ENCODE measurements at places on chromosomes 2 and 18. TPM values are rescaled to one million over a fixed set of nuclear protein-coding genes. Genes with fewer than 3 reads are reported as not detected.

- no peaks in the 10 kb centered on the region for H3K36me3 ChIP-seq
- no peaks in the 10 kb centered on the region for H3K27me3 ChIP-seq
- H3K4me3 ChIP-seq = no peak overlapping the region
- no peaks in the 10 kb centered on the region for H3K4me1 ChIP-seq
These were observed 10.7 kb upstream of the GYPC start for GRCh38 chr2:126645211-126645618.

GRCh38 chr2:100235098-100235497, 87.2 kb downstream of the LONRF2 start:
- no peak for DNase-seq
- no peak overlapping the region for H3K27ac ChIP-seq
- H3K36me3 ChIP-seq = no peaks in the 10 kb centered on the region
- no peaks in the 10 kb centered on the region for H3K27me3 ChIP-seq
- no peaks in the 10 kb centered on the region for H3K4me1 ChIP-seq

The THAP4 gene
- 43.9 TPM for total RNA-seq

GRCh38 chr2:9210030-9210429, 3.4 kb downstream of the ASAP2 start:
- no peak for DNase-seq
- no peak overlapping the region for H3K27ac ChIP-seq
- H3K4me3 ChIP-seq = no peak overlapping the region
- H3K36me3 ChIP-seq = no peaks in the 10 kb centered on the region
- H3K4me1 ChIP-seq = peaks cover 38% of the 10 kb centered on the region

- no peak overlapping the region for H3K27ac ChIP-seq
- H3K4me1 ChIP-seq = peaks cover 33% of the 10 kb centered on the region
- no peaks in the 10 kb centered on the region for H3K27me3 ChIP-seq
- DNase-seq = no peak
- no peaks in the 10 kb centered on the region for H3K36me3 ChIP-seq
These were observed 83.9 kb downstream of the SMAD7 start for GRCh38 chr18:48866856-48867255.

All from lung (tissue), 17 donors.